ENCODE measurements at places on chromosomes 2 and 18.

GRCh38 chr2:196955036-196955435 lies 28.5 kb upstream of the PGAP1 start:
- DNase-seq, result no peak
- no peak overlapping the region for H3K27ac ChIP-seq
- H3K4me1 ChIP-seq, result no peaks in the 10 kb centered on the region
- H3K4me3 ChIP-seq, result no peak overlapping the region
- H3K27me3 ChIP-seq, result peaks cover 8% of the 10 kb centered on the region

DNA sequence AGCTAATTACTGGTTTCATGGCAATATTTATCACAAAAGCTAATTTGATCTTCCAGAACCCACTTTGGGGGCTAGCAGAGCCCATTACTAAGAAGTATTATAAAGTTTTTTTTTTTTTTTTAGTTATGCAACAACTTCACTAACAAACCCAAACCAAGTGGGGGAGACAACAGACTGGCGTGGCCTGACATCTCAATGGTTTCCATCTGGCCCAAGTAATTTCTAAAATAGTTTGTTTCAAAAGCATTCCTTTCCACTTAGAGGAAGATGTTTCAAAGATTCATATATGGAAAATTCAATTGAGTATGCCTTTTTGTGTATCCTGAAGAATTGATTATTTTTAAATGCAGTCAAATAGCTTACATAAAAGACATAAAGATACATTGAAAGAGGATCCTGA lies 367.1 kb downstream of the HRH4 start:
- H3K36me3 ChIP-seq, result no peaks in the 10 kb centered on the region
- no peak overlapping the region for H3K4me3 ChIP-seq
- no peak for DNase-seq
- peaks cover 10% of the 10 kb centered on the region for H3K27me3 ChIP-seq
- no peak overlapping the region for H3K27ac ChIP-seq
- H3K4me1 ChIP-seq, result no peaks in the 10 kb centered on the region

DNA sequence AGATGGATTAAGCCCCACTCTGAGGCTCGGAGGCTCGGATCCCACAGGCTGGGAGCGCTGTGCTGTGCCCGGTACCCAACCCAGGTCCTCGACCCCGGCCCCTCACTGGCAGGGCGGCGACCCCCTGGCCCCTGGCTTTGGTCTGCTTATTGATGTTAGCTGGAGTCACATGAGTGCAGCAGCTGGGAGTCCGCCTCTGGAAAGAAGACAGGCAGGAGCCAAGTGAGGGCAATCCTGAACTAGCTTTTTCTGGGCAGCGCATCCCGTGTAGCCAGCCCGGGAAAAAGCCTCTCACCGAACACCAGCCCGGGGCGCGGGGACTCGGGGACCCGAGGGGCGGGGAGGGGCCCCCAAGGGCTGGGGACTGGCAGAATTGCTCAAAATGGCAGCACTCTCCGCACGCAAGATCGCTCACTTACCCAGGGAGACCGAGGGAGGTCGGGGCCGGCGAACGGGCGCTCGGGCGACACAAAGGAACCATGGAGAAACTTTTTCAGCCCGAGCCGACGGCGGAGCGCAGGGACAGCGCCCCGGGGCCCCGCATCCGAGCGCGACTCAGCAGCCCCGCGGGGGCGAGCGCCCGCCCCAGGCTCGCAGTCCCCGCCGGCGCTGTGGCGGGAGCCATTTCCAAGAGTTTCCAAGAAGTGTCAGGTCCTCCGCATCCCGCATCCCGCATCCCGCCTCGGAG lies 567 bp downstream of the TMEM200C start:
- DNase-seq, result peak; percentile 14
- H3K36me3 ChIP-seq, result no peaks in the 10 kb centered on the region
- H3K4me3 ChIP-seq, result peak overlapping the region; percentile 28
- peaks cover 21% of the 10 kb centered on the region for H3K4me1 ChIP-seq
- peaks cover 47% of the 10 kb centered on the region for H3K27me3 ChIP-seq
- no peak overlapping the region for H3K27ac ChIP-seq

DNA sequence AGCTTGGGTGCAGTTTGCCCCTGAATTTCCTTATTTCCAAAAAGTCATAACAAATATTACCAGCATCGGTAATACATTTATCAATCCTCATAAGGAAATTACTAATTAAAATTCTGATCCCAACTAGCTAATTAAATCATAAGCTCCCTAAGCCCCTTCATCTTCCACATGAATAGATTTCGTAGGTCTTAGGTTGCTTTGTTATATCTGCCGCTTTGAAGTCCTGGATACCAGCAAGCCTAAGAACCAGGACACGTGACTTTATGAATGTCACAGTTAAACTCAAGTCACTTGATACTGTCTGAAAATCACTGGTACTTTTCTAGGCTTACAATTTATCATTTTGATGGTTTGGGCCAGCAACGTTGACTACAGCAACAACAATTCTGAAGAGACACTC lies 134.8 kb upstream of the CAVIN2 start:
- no peak for DNase-seq
- no peak overlapping the region for H3K27ac ChIP-seq
- H3K4me1 ChIP-seq, result no peaks in the 10 kb centered on the region
- no peak overlapping the region for H3K4me3 ChIP-seq
- no peaks in the 10 kb centered on the region for H3K27me3 ChIP-seq

GRCh38 chr18:9067823-9068222 lies 34.7 kb upstream of the NDUFV2 start:
- H3K4me1 ChIP-seq, result peaks cover 63% of the 10 kb centered on the region
- H3K4me3 ChIP-seq, result no peak overlapping the region
- no peaks in the 10 kb centered on the region for H3K36me3 ChIP-seq
- DNase-seq, result no peak

DNA sequence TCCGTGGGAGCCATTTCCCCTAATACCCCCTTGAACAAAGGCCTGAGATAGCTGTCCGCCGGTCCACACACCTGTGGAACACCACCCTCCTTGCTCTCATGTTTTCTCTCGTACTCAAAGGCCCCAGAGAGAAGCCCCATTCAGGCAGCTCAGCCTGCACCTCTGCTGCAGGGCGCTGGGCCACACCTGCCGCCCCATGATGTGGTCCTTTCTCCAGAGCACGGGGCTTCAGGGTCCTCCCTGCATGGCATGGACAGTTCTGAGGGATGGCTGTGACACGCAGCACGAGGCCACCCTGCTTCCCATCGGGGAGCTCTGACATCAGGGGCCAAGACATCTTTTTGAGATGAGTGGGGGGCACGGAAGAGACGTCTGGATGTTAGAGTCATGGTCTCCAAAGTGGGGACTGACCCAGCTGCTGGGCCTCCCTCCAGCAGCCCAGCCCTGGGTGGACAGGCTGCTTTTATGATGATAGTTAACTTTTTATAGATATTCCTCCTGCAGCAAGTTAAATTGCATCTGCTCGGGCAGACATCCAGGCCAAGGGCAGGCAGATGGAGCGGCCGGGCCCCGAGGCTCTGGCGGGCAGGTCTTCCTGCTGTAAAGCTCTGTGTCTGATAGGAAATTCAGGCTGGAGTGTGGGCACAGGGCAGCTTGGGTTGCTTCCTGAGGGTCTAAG lies 56.7 kb downstream of the SDC1 start:
- H3K4me3 ChIP-seq, result no peak overlapping the region
- H3K27ac ChIP-seq, result no peak overlapping the region
- no peak for DNase-seq
- peaks cover 3% of the 10 kb centered on the region for H3K27me3 ChIP-seq
- no peaks in the 10 kb centered on the region for H3K4me1 ChIP-seq
